Activated naive CD4-positive, alpha-beta T cell treated with anti-CD3 and anti-CD28 coated beads, Interleukin-2, amount 50 U/mL, for 72 hours (primary cell): ENCODE measurements at places on chromosomes 2 and 18. TPM values are rescaled to one million over a fixed set of nuclear protein-coding genes. Genes with fewer than 3 reads are reported as not detected.

The TSPYL6 gene
- not detected for total RNA-seq

GRCh38 chr2:136114382-136114781, 3.6 kb downstream of the CXCR4 start:
- no peak for DNase-seq

GRCh38 chr2:148201075-148202004, 180.4 kb downstream of the MBD5 start:
- no peak for DNase-seq

DNA sequence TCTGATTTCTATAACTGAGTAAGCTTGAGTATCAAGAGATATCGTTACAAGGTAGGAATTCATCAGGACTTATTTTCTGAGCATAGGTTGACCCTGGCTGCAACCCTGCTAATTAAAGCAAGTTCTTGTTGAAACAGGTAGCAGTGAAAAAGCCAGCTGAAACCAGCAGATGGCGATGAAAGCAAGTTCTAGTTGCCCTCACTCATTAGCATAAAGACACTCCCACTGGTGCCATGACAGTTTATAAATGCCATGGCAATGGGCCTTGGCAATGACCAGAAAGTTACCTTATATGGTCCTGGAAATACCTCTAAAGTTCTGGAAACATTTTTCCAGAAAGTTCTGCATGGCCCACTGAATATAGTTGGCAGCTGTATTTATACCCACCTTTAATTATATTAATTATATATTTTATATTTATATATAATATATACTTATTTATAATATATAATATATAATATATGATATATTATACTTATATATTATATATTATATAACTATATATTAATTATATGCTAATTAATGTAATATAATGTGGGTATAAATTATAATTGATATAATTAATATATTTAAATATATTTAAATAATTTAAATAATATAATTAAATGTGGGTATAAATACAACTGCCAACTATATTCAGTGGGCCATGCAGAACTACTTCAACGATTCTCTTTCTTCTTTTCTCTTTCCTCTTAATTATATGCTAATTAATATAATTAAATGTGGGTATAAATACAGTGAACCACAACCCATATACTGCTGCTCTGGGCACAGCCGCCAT, 188.0 kb downstream of the CDH7 start:
- no peak for DNase-seq

The LTBP1 gene
- total RNA-seq: 0.39 TPM

The ANKRD30B gene
- not detected for total RNA-seq

GRCh38 chr2:101430156-101430555, 42.9 kb upstream of the CREG2 start:
- no peak for DNase-seq

- DNase-seq: no peak
These were observed 3.4 kb downstream of the SLC66A2 start for GRCh38 chr18:79947881-79948610.

DNA sequence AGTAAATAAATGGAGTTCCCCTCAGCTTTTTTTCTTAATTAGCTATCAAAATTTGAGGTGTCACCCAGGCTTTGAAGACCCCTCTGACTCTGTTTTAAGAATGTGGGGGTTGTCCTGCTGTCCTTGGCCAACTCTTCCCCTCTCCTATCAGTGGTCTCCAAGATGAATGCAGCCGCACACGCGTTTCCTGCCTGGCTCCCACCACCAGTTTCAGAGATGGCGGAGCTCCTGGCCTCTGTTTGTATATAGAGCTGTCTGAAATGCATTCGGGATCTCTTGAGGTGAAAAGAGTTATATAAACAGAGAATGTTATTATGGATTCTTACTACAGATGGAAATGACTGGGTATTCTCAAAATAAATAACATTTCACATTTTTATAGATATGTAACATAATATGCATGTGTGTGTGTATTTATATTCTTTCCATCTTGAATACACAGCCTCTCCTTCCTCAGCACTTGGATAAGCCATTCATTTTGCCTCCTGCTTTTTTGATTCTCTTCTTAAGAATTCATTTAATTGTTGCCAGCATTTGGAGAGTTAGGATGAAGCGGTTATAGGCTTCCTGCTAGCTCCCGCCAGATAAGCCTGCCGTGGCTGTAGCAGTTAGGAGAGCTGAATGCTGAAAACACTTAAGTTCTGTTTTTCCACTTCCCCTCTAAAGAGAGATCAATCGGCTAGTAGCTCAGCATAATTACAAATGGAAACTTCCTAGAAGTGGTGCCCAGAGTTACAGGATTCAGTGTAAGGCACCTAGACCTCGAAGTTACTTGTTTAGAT, 659.3 kb upstream of the FANCL start:
- DNase-seq: no peak

DNA sequence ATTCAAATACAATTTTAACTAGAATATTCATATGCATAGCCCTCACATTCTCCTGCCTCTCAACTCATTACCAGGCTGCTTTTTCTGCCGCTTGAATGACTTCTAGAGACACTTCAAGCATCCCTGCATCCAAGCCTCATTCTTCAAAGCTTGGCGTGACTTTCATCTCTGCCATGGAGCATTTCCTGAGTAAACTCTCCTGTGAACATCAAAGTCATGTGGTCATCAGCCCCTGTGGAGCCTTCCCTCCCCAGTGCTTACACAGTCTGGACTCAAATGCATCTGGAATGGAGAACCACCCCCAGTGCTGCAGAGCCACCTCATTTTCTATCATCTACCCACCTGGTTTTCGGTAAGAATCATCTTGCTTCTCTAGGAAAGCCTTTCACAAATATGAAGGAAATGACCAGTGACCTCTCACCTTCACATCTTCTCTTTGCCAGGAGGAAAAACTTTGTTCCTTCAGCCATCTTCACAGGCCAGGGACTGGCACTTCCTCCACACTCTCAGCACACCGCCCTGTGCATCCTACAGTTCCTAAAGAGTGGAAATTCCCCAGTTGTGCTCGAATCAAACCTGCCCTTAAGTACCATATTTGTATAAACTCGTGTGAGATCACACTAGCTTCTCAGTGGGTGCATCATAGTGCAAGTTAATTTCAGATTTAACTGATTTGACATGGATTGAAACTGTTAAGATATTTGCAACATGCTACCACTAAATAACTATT, 116.4 kb downstream of the COL6A3 start:
- no peak for DNase-seq

DNA sequence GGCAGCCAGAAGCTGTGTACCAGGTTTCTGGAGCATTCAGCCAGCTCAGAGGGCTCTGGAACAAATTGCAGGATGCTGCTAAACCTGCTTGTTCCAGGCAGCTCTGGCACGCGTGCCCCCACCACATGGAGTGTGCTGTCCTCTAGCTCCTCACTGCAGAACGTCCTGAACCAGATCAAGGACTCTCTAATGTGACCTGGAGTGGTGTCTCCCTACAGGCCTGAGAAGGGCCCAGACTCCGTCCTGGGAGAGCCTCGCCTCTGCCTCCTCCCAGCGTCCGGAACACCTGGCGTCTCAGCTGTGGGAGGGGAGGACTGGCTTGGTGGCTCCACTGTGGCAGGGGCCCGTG, 115.6 kb upstream of the GPC1 start:
- DNase-seq: no peak

GRCh38 chr2:222825031-222825430, 35.8 kb upstream of the ACSL3 start:
- no peak for DNase-seq

The ABCG8 gene
- not detected for total RNA-seq
